Cerebellum (tissue), 4 donors: ENCODE measurements at places on chromosomes 13 and 19. TPM values are rescaled to one million over a fixed set of nuclear protein-coding genes. Genes with fewer than 3 reads are reported as not detected.

The ZNF471 gene
- 28.3 TPM for total RNA-seq

GRCh38 chr19:48398102-48398374 is 4.6 kb downstream of the GRIN2D start:
- DNase-seq = no peak

DNA sequence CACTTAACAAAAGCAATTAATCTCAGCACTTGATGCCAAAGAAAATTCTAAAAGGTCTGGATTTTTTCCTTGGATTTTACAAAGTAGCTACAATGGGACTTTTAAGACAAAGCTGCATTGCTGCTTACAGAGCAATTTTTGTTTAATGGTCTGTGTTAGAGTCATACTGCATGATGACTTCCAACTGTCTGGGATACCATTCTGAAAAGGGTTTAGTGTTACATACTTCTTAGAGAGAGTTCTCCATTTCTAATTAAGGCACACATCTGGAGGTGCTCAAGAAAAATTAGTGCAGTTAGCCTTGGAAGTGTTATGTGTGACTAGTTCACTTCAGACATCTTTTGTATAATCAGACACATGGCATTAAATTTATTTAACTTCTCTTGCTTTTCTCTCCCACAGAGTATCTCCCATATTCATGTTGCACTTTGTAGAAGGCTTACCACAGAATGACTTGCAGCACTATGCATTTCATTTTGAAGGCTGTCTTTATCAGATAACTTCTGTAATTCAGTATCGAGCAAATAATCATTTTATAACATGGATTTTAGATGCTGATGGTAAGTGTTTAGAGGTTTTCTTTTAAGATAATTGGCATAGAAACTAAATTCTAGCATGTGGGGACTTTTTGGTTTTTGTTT is 35.1 kb downstream of the USPL1 start:
- DNase-seq = no peak

DNA sequence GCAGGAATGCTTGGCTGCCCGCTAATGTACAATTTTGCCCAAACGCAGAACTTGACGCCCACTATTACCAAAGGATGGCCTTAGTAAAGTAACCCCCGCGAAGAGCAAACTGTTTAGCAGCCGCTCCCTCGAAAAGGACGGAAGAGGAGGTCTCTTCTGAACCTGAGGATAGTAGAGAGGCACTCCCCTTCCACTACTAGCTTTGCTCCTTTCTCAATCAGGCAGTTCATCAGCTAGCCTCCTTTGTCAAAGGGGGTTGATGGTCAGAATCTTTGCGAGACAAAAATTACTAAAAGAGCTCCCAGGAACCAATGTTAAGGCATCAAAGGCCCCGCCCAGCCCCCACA is 534 bp downstream of the CAB39L start:
- peak; percentile 39 for DNase-seq

- DNase-seq = no peak
These were observed 389 bp downstream of the LINGO3 start for GRCh38 chr19:2307518-2308012.

DNA sequence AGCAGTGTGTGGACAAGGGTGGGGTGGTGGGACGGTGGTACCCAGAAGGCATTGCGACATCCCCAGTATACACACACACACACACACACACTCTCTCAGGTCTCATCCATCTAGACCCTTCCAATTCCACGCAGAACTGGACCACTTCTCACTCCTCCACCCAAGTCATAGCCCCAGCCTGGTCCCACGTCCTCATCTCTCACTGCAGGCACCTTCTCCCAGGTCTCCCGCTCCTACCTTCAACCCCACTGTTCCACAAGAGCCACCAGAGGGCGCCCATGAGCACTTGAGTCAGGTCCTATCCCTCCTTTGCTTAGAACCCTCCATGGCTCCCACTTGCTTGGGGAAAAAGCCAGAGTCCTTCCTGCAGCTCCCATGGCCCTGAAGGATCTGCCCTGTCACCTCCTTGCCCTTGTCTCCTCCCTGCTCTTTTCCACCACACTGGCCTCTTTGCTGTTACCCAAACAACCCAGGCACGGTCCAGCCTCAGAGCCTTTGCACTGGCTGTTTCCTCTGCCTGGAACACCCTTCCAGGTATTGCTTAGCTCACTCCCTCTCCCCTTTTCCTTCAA is 62.6 kb downstream of the IER2 start:
- no peak for DNase-seq

DNA sequence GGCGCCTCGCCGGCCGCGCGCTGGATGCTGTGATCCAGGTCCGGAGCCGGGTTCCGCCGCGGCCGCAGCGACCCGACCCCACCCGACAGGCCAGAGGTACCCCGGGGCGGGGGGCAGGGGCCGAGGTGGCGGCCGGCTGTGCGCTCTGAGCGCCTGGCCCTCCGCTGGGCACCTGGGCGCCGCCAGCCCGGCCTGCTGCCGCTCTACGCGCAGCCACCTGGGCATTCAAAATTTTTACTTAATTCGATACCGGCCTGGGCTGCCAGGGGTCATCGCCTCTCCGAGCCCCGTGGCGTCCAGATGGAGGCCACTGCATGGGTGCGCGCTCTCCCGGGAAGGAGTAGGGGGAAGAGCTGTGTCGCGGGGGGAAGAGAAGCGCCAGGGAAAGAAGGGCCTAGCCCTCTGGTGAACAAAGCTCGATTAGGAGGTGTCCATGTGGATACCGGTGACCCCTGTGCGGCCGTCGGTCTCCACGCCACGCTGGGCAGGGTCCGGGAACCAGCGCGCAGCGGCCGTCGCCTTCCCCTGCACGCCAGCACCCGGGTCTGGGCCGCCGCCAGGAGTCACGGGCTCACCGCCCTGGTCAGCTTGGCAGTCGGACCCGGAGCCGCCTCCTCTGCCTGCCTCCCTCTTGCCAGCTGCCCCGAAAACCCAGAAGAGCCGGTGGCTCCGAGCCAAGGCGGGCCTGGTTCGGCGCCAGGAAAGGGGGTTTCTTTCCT is 666 bp downstream of the BIVM start:
- peak; percentile 51 for DNase-seq
